ENCODE measurements at places on chromosomes 2 and 18. TPM values are rescaled to one million over a fixed set of nuclear protein-coding genes. Genes with fewer than 3 reads are reported as not detected.

ANKRD30BL gene
- not detected for total RNA-seq

OBSL1 gene
- total RNA-seq, result 82.7 TPM

MAPRE2 gene
- 27.0 TPM for total RNA-seq

DOK6 gene
- 0.09 TPM for total RNA-seq

ME2 gene
- total RNA-seq, result 27.8 TPM

DNA sequence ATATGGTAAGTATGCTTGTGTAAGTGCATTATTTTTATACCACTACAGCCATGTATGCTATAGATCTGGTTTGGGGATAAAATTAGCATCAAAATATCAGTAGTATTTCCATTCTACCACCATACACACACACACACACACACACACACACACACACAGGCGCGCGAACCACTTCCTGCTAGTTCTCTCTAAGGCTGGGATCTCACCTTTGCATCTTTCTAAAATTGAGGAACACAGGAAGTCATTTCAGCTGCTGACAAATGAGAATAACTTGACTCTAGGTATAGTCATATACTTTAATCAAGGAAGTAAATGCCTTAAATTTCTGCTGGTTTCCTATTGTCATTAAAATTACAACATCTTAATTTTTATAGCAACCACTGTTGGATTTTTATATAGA, 72.5 kb downstream of the RBM43 start:
- no peak for DNase-seq

DNA sequence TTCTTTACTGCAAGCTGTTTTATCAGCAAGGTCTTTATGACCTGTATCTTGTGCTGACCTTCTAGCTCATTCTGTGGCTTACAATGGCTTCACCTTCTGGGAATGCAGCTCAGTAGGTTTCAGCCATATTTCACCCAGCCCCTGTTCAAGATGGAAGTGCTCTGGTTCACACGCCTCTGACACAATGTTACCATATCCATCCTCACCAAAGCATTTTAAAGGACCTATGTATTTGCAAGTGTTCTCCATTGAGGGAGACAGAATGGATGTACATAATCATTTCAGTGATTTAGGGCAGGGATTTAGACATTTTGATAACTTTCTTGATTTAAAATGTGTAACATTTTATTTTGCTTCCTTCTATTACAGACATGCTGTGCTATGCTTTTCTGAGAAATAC, 182.3 kb upstream of the FN1 start:
- no peak for DNase-seq

GRCh38 chr2:109528811-109529501, 84.8 kb downstream of the SEPTIN10 start:
- no peak for DNase-seq

GRCh38 chr2:241295326-241296095, 20.0 kb downstream of the HDLBP start:
- DNase-seq, result no peak

GRCh38 chr2:41937921-41938708, 109.7 kb upstream of the PKDCC start:
- DNase-seq, result no peak

GRCh38 chr18:10688766-10689165, 162.9 kb downstream of the NAPG start:
- DNase-seq, result no peak
